ENCODE measurements at places on chromosomes 1 and 21.
A peak's percentile ranks its signal among the peaks of the same experiment; 100 is the strongest.

DNA sequence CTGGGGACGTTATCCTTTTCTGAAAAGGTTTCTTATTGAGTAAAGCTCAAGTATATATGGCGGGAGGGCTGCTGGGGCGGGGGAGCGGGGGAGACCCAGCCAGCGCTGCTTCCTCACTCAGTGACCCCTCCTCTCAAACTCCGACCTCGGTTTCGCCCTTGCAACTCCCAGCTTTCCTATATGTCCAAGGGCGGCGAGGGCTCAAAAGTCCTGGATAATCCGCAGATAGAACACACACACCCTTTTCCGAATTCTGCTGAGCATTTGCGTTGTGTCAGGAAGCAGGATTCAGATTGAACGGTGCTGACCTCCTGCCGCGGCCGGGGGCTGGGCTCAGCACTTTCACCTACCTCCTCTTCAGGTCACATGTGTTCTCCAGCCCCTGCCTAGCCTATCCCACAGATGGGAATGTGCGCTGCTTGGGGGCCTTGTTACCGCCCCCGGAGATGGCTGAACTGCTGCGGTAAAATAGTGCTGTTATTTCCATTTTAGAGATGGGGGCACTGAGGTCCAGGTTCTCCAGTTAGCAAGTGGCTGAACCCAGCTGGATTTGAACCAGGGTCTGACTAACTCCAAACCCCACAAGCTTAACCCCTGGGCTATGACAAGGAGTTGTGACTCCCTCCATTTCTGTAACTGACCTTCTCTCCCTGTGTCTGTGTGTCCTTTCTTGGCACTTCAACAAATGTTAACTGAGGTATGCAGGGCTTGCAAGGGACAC, 795 bp upstream of the AHDC1 start:
- peak; percentile 48 for DNase-seq

- DNase-seq = no peak
Observed at GRCh38 chr1:237861944-237862343, 28.8 kb downstream of the ZP4 start.

GRCh38 chr21:30268608-30269197, 14.0 kb downstream of the KRTAP24-1 start:
- peak; percentile 41 for DNase-seq

DNA sequence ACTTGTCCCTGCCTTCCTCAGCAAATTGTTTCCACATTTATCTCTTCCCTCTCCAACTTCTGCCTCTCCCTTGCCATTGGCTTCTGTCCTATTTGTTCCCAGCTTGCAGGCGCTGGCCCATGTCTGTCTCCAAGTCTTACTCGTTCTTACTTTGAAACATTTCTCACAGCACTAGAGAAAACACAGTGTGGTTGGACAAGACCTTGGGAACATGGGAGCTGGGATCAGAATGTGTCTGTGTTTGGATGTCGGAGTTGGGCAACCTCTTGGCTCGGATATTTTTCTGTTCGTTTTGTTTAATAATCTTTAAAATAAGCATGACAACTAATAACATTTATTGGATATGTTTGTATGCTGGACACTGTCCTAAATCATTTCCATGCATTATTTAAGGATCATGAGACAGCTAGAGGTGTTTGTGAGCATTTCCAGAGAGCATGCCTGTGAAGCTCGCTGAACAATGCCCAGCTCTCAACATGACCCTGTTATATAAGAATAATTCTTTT, 5.9 kb upstream of the BRWD1 start:
- DNase-seq = no peak

- no peak for DNase-seq
Observed at GRCh38 chr1:168977618-168978017, 128.9 kb upstream of the ATP1B1 start.

- DNase-seq = no peak
Observed at GRCh38 chr1:112548547-112548946, 39.8 kb downstream of the WNT2B start.

GRCh38 chr1:34781071-34781843, at the start of gene GJB3:
GJB3 (plus strand) TSS chr1:34781214; CDS start chr1:34784763, 3,549 bp downstream.
- DNase-seq = no peak

- DNase-seq = no peak
Observed at GRCh38 chr1:71350330-71350729, 269.5 kb upstream of the ZRANB2 start.

DNA sequence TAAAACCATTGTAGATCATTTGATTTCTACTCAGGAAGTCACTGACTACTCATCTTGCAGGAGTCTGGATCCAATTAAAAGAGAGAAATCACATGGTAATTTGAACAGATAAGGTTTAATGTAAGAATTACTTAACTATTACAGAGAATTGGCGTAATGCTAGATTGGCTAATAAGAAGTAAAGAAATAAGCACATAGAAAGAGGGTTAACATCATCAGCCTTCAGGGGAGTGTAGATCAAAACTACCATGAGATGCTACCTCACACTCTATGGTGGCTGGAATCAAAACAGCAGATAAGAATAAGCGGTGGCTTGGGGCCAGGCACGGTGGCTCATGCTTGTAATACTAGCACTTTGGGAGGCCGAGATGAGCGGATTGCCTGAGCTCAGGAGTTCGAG, 11.7 kb downstream of the ST3GAL3 start:
- no peak for DNase-seq

DNA sequence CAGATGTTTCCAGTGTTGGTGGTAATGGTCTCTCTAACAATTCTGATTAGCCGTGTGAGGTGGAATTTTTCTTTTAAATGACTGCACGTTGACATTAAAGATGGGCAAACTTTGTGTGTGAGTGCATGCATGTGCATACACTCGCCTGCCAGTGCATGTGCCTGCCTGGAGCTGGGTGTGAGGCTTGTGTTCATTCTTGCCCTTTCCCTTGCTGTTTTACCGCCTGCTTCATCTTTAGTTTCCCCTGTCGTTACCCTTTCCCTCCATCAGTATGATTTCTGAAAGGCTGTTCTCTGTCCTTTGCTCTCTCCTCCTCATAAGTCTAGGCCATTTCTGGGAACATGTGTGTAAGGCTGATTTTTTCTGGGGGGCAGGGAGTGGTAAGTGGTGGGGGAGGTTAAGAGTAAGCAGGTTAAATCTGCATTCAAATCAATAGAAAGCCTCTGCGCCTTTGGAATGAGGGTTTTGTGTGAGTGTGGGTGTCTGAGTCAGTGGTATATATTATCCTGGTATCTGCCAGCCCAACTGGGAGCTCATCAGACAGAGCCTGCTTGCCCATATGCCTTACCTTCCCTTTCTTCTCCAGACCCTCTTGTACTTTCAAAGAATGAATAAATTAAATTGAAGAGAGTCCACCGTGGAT, 112.5 kb downstream of the PBX1 start:
- no peak for DNase-seq

GRCh38 chr1:204649721-204650521, 35.6 kb downstream of the LRRN2 start:
- no peak for DNase-seq

- no peak for DNase-seq
Observed at GRCh38 chr21:36788120-36788638, 89.3 kb downstream of the SIM2 start.

DNA sequence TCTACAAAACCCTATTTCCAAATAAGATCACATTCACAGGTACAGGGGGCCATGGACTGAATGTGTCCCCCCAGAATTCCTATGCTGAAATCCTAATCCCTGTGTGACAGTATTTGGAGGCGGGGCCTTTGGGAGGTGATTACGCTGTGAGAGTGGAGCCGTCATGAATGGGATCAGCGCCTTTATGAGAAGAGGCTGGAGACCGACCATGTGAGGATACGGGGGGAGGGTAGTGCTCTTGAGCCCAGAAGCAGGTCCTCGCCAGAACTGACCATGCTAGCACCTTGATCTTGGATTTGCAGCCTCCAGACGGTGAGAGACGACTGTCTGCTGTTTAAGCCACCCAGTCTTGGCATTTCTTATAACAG, 23.8 kb upstream of the KIF26B start:
- no peak for DNase-seq

- no peak for DNase-seq
Observed at GRCh38 chr1:87968197-87968955, 639.7 kb downstream of the LMO4 start.

DNA sequence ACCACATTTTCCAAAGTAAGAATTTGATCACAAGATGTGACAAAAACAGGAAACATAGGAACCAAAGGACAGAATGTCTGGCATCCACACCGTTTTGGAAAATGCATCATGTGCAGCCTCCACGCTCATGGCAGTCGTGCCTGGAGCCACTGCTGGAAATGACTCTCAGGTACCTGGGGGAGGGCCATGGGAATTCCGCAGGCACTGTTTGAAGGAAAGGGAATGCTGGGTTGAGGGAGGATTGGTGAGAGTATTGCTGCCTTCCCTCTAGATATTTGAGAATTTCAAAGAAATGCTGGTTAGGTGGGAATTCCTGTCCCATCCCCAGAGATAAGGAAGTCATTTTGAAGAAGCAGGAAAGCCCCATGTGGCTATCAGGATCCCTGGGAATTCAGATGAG, 10.8 kb downstream of the SLAMF1 start:
- DNase-seq = no peak

DNA sequence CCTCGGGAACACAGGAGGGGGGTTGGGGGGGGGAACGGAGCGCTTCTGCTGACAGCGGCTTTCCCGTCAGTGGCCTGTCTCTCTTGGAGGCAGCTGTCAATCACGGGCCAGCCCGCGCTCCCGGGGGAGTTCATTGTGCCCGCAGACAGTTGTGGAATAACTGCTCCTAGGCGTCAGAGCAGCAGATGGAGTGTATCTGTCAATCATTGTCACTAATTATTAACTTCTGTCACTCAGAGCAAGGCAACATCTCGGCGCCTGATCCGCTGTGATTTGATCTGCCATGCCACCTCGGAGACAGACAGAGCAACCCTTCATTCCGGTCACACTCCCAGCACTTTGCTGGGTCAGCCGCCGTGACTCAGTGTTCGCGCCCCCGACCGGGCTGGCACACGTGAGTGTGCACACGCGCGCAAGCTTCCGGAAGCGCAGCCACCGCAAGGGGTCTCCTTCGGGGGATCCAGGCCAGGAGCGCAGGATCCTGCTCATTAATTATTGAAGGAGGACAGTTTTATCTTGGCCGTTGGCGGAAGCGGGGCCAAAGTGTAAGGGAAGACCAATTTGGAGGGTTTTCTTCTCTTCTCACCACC, 75.8 kb downstream of the RRAGC start:
- DNase-seq = peak; percentile 58

- DNase-seq = no peak
Observed at GRCh38 chr21:16534408-16535101, 804.8 kb downstream of the USP25 start.

- no peak for DNase-seq
Observed at GRCh38 chr1:14110040-14110439, 410.1 kb downstream of the PRDM2 start.

DNA sequence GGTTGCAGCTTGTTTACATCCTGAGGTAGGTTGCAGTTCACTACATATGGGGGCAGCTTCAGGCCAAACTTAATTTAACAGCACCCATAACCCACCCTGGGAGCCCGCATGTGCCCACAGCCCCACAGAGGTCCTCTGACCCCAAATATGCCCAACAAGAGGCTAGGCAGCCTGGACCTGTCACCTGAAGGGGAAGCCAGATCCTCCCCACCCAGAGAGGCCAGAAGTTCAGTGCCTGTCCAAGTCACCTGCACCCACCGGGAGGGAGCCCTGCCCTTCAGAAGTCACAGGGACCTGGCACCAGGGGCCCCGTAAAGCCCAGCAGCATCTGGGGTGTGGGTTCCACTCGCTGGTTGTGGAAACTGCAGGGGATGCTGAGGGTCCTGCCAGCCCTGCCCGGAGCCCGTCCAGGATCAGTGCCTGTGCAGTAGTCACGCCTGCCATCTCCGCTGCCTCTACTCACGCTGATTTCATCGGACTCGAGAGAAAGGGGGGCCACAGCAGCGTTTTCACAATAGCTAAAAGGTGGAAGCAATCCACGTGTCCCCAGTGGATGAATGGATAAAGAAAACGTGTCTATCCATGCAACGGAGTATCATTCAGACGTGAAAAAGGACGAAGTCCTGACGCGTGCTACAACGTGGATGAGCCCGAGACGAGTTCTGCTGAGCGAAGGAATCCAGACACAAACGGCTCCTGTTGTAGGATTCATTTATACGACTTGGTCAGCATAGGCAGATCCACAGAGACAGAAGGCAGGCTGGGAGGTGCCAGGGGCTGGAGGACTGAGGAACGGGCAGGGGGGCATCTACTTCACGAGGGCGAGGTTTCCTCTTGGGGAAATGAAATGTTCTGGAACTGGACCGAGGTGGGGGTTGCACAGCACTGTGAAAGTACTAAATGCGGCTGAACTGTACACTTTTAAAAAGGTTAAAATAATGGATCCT, 33.9 kb upstream of the COL6A2 start:
- DNase-seq = no peak

DNA sequence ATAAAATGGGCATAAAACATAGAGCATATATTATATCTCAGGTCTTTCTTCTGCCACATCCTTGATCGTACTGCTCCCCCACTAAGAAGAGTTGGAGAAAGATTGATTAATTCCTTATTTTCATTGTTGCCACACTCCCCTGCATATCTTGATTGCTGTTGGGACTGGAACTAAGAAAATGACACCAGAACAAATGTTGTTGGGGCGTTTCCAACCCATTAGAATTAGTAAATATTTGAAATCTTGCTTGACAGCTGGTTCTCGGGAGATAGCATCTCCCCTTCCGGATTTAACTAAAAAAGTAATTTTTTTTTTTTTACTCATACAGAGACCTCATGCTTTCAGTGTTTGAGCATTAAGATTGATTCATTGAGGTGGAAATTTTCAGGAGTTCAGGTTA, 493.0 kb upstream of the PLXNA2 start:
- DNase-seq = no peak

DNA sequence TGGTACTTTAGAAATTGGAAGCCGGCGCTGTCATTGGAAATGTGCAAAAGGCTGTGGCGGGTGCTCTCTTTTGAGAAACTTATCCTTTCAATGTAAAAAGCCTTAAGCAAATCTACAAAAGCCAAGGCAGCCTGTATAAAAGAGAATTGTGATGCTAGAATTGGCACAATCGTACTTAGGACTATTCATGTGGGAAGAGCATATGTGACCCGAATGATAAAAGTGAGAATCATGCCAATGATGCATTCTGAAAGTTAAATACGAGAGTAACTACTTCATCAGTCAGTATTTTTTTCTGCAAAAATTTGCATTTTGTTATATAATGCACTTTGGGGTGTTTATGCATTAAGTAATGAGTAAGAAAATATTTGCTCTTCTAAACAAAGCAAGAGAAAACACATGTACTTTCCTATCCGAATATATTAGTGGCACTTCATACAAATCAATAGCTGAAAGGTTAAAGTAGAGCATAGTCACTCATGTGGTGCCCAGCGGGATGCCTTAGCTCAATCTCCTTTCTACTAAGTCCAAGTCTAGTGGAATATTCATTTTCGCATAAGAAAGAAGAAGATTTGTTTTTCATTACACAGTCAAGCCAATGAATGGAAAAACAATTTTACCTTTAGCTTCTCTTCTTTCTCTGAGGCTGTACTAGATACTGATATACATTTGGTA, 1256.6 kb upstream of the B3GALT2 start:
- DNase-seq = no peak

- no peak for DNase-seq
Observed at GRCh38 chr1:234683861-234684632, 74.1 kb upstream of the IRF2BP2 start.

GRCh38 chr1:227318853-227319607, 738 bp upstream of the CDC42BPA start:
- peak; percentile 28 for DNase-seq

- no peak for DNase-seq
Observed at GRCh38 chr1:209456878-209457277, 126.6 kb upstream of the CAMK1G start.
